H4 (cell line): ENCODE measurements at places on chromosomes 4 and X.

GRCh38 chrX:131588995-131589394 is 45.1 kb downstream of the OR13H1 start:
- DNase-seq = peak; percentile 18

- DNase-seq = no peak
Measured at GRCh38 chr4:93203708-93204107, 624.8 kb upstream of the ATOH1 start.

DNA sequence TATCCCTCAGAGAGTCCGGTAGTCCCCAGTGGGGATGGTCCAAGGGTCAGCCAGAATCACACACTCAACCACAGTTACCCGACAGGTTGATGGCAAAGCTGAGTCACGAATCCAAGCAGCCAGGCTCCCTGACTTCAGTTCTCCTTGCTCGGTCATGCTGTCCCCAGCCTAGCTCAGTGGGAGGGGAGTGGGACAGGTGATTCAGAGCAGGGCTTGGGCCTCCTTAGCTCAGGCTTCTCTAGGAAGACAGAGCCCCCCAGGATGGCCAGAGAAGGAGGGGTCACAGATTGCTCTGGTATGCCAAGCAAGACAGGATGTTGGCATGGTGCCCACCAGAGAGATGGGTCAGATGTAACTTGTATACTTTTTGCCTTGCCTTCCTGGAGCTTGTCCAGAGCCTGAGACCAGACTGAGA is 66.5 kb downstream of the EFNB1 start:
- peak; percentile 42 for DNase-seq

DNA sequence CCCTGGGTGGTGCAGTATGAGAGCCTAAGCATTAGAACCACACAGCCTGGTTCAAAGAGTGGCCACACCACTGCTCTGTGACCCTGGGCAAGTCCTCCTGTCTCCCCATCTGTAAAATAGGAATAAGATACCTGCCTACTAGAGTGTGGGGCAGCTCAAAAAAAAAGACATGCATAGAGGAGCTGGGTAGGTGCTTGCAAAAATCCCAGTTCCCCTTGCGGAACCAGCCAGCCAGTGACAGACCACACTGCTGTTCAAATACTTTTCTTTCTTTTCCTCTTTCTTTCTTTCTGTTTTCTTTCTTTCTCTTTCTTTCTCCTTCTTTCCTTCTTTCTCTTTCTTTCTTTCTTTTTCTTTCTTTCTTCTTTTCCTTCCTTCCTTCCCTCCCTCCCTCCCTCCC is 63.0 kb upstream of the TRIM2 start:
- DNase-seq = no peak

GRCh38 chr4:155445306-155445705 is 68.5 kb upstream of the MAP9 start:
- no peak for DNase-seq

DNA sequence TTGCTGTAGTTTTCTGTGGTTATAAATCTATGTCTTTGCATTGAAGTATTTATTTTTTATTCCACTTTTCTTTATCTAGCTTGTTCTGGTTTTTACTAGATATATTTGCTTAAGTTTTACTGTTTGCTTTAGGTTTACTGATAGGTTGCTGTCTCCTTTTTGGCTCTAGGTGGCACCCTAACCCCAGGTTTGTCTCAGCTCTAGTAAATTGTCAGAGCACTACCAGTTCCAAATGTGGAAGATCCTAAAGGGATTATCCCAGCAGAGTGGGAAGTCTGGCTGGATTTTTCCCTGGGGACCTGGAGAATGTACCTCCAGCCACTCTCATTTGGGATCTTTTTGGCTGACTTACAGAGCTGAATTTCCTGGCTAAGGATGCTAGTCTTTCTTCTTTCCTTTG is 106.1 kb downstream of the PBDC1 start:
- peak; percentile 39 for DNase-seq

DNA sequence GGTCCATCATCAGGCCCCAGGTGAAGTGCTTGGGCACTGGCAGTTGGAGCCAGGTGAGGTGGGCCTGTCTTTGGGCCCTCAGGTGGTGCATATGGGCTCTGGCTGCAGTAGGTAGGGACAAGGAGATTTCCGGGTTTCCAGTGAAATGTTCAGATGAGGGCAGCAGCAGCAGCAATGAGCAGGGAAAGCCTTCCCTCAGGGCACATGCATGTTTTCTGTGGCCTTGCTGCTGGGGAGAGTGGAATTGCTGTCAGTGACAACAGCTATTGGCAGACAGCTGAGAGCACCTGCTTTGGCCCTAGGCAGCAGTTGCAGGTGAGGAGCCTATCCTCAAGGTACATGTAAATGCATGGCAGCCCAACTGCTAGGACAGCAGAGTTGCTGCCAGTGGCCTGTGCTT is 58.9 kb upstream of the QRFPR start:
- DNase-seq = no peak

DNA sequence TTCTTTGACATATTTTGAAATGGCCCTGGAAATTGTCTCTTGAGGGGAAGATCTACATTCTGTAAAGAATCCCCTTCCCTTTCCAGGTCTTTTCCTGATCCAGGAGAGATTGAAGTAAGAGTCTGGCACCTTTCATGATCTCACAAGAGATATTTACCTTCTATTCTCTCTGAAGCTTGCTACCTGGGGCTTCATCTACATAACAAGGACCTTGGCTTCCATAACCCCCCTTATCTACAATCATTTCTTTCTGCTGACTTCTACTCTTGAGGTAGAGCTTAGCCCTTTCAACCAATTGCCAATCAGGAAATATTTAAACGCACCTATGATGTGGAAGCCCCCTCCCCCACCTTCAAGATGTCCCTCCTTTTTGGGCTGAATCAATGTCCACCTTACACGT is 383.7 kb upstream of the MAGEB18 start:
- no peak for DNase-seq

DNA sequence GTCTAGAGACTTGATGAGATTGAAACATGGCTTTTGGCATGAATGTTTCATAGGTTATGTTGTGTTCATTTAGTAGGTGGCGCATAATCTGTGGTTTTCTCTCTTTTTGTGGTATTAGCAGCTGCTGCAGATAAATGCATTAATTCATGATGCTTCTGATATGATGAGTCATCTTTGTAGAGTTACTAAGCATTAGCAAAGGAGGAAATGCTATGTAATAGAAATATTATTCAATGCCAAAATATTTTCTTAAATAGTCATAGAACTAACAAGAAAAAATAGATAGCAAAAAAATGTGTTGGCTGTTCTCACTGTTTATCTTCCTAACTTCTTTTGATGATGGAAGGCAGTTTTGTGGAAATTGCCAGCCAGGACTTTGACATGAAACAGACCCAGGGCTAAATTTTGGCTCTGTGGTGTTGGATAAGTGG is 3.6 kb downstream of the ZXDB start:
- DNase-seq = peak; percentile 10

GRCh38 chr4:141356963-141357335 is 136.3 kb downstream of the ZNF330 start:
- no peak for DNase-seq

- DNase-seq = no peak
Measured at GRCh38 chr4:81874661-81875515, 403.2 kb upstream of the RASGEF1B start.

- DNase-seq = no peak
Measured at GRCh38 chrX:14496674-14497073, 32.7 kb upstream of the GLRA2 start.

- no peak for DNase-seq
Measured at GRCh38 chr4:59904331-59904730, 1295.8 kb upstream of the ADGRL3 start.

GRCh38 chr4:3035674-3036073 is 38.7 kb downstream of the HTT-AS start:
- no peak for DNase-seq

- DNase-seq = no peak
Measured at GRCh38 chrX:124548571-124548970, 202.2 kb downstream of the SH2D1A start.

DNA sequence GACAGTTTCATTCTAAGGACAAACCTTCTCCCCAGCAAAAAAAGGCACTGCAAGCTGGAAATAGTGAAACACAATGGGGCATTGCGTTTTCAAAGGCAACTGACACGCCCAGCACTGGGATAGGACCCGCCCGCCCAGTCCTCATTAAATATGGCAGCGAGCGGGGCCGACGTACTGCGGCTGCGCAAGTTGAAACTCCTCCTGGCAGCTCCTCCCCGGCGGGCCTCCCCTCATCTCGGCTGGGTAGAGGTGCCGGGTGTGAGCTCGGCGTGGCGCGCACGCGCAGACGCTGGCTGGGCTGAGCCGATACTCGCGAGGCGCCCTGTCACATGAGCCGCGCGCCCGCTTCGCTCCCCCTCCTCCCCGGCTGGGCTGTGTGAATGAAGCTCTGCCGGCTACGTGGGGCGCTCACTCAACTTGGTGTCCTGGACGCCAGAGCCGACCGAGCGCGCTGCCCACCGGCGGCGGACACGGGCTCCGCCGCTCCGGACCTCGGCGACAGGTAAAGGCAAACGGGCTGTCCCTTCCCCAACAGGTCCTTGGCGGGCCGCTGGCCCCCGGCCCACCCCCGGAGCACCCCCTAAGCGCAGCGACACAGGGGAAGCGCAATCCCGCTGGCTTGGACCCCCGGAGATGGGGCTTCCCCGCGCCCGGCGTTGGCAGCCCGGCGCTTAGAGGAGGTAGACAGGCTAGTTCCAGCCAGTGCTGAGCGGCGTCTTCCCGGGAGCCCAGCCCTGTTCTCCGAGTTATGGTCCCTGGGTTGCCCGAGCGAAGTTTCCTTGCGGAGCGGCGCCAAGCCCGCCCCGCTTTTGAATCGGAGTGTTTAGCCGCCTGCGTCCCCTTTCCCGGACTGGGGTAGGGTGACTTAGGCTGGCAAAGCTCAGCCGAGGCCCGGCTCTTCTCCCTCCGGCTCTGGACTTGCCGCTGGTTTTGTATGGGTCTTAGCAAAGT is at the start of gene CLCN5:
CLCN5 (plus strand) TSS at position 306 of the 951 bp plus-strand sequence. CDS start 2,703 bp downstream, outside the sequence.
- peak; percentile 93 for DNase-seq

GRCh38 chr4:80361329-80361900 is 25.9 kb downstream of the CFAP299 start:
- DNase-seq = no peak

GRCh38 chr4:78099058-78099457 is 41.9 kb downstream of the FRAS1 start:
- DNase-seq = no peak

DNA sequence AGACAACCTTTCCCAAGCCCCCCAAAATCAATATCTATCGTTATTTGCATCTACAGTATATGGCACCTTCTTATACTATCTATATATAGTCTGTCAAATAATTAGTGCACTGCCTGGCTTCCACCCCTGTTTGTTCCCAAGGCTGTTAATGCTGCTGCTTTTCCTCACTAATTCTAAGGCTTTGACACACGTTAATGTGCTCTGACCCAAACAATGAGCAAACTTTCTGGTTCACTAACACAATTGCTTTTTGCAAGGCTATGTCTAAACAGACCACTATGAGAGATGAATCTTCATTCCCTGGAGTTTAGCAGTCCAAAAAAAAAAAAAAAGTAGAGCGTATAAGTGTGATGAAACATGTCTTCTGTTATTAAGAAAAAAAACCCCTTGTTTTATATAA is 360.9 kb upstream of the AGA start:
- no peak for DNase-seq

GRCh38 chrX:123236859-123237258 is 52.8 kb downstream of the GRIA3 start:
- no peak for DNase-seq

GRCh38 chr4:186146458-186146857 is 42.0 kb downstream of the FAM149A start:
- no peak for DNase-seq

DNA sequence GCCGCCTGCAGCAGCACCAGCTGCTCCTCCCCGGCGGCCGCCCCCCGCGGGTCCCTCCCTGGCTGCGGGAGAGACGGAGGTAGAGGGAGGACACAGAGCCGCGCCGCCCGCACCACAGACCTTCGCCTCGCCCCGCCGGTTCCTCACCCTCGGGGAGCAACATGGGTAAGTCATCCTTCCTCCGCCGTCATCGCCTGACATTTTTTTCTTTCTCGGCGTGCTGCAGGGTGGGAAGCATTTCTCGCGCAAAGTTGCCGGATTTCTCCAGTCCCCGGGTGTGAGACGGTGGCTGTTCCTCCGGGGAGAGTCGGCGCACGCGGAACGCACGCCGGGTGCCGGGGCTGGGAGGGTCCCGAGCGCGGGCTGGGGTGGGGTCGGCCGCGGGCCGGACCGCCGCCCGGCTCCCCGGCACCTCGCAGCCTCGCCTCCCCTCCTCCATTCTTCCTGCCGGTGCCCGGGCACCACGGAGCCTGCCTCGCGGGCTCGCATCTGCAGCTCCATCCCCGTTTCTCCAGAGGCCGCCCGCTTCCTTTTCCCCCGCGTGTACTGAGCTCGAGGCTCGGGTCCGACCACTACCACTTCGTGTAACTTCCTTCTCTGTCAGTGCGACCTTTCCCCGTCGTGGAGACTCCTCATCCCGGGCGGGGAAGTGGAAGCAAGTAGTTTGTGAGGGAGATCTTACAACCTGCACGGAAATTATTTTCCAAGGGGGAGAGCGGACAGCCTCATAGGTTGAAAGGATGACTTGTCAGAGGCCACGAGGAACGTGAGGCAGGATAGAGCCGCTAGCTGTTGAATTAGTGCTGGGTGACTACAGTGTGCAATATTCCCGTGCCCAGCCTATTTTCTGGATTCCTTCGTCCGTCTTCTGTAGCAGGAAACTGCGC is 464 bp downstream of the RAP1GDS1 start:
- peak; percentile 46 for DNase-seq

DNA sequence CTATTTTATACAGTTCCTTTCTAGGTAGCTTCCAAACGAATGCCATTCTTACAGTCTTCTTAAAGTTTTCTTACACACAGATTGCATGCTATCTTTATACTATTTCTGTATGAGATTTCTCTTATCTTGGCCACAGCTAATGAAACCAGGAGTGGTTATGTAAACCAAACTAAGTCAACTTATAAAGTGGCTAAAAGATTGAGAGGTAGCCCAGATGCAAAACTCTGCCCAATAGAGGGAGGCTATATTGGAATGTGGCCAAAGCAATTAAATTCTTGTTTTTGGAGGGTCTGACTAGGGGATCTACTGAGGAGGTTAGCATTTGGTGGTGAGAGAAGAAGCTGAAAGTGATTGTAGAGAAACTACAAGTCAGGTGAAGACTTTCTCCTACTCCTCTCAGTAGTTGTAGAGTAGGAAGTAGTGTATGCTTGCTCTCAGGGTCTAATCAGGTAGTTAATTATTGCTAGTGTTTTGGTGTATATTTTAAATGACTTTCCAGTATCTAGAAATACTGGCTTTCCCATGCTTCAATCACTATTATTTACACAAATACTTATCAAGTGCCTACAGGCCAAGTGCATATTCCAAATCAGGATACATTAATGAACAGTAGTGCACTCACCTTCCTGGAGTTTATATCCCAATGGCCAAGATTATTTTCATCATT is 104.2 kb upstream of the HPGD start:
- DNase-seq = no peak

GRCh38 chr4:130210864-130211263 is 1114.9 kb downstream of the C4orf33 start:
- DNase-seq = peak; percentile 50

DNA sequence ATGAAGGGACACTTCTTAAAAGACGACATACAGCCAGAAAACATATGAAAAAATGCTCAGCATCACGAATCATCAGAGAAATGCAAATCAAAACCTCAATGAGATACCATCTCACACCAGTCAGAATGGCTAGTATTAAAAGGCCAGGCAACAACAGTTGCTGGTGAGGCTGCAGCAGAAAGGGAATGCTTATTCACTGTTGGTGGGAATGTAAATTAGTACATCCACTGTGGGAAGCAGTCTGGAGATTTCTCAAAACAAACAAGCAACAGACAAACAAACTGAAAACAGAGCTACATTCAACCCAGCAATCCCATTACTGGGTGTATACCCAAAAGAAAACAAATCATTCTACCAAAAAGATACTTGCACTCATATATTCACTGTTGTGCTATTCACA is 197.9 kb downstream of the EVC2 start:
- DNase-seq = no peak
